ENCODE measurements at places on chromosomes 5 and 9. TPM values are rescaled to one million over a fixed set of nuclear protein-coding genes. Genes with fewer than 3 reads are reported as not detected.

GPRIN1 gene
- total RNA-seq = 7.6 TPM

TEX48 gene
- not detected for total RNA-seq

ZNF658 gene
- total RNA-seq = 1.5 TPM

C9orf153 gene
- total RNA-seq = not detected

IL33 gene
- total RNA-seq = not detected

SLC34A1 gene
- total RNA-seq = not detected

DEPDC1B gene
- 35.4 TPM for total RNA-seq

CSF1R gene
- total RNA-seq = 0.13 TPM

COL27A1 gene
- 6.8 TPM for total RNA-seq

GLRA1 gene
- not detected for total RNA-seq

FAM219A gene
- 15.3 TPM for total RNA-seq

QRFP gene
- total RNA-seq = not detected

CCNH gene
- total RNA-seq = 49.4 TPM

TDRD7 gene
- 6.5 TPM for total RNA-seq

EQTN gene
- not detected for total RNA-seq

PCDHB15 gene
- total RNA-seq = 1.0 TPM

PCDHB10 gene
- total RNA-seq = 0.89 TPM

CTSV gene
- 3.7 TPM for total RNA-seq

IFNA21 gene
- total RNA-seq = not detected

KLF9 gene
- 11.2 TPM for total RNA-seq

AMACR gene
- total RNA-seq = 9.9 TPM

SELENOP gene
- total RNA-seq = 0.65 TPM

CDO1 gene
- total RNA-seq = 6.6 TPM

PTAR1 gene
- total RNA-seq = 41.2 TPM

GABRB2 gene
- 0.13 TPM for total RNA-seq

FCN2 gene
- not detected for total RNA-seq

FBP2 gene
- total RNA-seq = not detected

PTGES gene
- 5.1 TPM for total RNA-seq

BTNL9 gene
- not detected for total RNA-seq

PCDHGA1 gene
- 0.51 TPM for total RNA-seq

PTGS1 gene
- 0.16 TPM for total RNA-seq

TIMD4 gene
- 0.38 TPM for total RNA-seq

SYNPO gene
- total RNA-seq = 11.0 TPM

ANKRD34B gene
- 1.5 TPM for total RNA-seq

SPINK7 gene
- not detected for total RNA-seq

SPATA31D4 gene
- not detected for total RNA-seq

ARL15 gene
- 17.2 TPM for total RNA-seq

JAKMIP2 gene
- total RNA-seq = 0.25 TPM

GOLM1 gene
- total RNA-seq = 69.3 TPM

C6 gene
- not detected for total RNA-seq

TRIM7 gene
- 4.1 TPM for total RNA-seq

PAEP gene
- not detected for total RNA-seq

CCL19 gene
- not detected for total RNA-seq

FNIP1 gene
- 10.6 TPM for total RNA-seq

MAP1B gene
- 201 TPM for total RNA-seq

TAS2R1 gene
- not detected for total RNA-seq

RNF183 gene
- total RNA-seq = not detected

OTP gene
- total RNA-seq = not detected

NR5A1 gene
- not detected for total RNA-seq

AJM1 gene
- 0.81 TPM for total RNA-seq

LHX6 gene
- total RNA-seq = under 0.01 TPM

LCP2 gene
- not detected for total RNA-seq

C9orf152 gene
- total RNA-seq = not detected

TAF11L8 gene
- total RNA-seq = not detected

PCDHAC2 gene
- 0.25 TPM for total RNA-seq

NEUROG1 gene
- total RNA-seq = not detected

TSLP gene
- total RNA-seq = 0.13 TPM
